ENCODE measurements at places on chromosomes 2 and 18.
A peak's percentile ranks its signal among the peaks of the same experiment; 100 is the strongest.

- no peak for DNase-seq
Observed at GRCh38 chr2:133753665-133754064, 185.4 kb upstream of the NCKAP5 start.

DNA sequence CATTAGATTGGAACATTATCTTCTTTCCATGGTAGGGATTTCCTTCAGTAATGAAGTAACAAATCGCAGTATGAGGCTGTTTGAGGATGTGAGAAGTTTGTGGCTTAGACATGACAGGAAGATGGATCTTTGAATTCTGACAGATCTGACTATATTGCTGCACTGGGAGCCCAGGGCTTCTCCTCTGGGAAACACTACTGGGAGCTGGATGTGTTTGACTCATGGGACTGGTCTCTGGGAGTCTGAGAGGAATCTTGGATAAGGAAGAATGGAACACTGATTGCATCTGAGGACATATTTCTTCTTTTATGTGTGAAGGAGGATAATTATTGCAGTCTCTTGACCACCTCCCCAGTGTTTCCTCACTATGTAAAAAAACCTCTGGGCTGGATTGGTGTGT, 77.2 kb upstream of the ST6GAL2 start:
- DNase-seq: no peak

DNA sequence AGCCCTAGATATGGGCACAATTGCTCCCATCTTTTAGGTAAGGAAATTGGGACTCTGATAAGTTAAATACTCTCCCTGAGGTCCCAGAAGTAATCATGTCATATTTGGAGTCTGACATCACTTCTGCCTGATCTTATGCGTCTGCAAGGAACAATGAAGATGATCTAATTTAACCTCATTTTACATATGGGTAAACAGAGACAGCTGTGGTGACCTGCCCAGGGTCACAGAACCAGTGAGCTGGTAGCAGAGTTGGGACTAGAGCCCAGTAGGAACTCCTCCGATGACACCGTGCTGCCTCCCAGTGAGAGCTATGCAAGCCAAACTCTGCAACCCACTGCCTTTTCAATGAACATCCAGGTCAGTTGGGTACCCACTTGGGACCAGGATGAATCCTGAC, 17.8 kb downstream of the CTAGE1 start:
- DNase-seq: no peak

DNA sequence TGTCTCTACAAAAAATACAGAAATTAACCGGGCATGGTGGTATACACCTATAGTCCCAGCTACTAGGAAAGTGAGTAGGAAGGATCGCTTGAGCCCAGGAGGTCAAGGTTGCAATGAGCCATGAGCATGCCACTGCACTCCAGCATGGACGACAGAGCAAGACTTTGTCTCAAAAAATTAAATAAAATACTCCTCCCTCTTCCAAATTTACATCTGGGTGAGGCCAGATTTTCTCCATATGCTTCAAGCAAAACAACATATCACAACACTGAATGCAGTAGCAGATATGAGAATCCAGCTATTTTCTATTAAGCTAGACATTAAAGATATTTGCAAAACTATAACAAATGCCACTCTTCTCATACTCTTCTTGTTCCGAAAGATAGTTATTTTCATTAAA, 20.9 kb downstream of the MEMO1 start:
- no peak for DNase-seq

DNA sequence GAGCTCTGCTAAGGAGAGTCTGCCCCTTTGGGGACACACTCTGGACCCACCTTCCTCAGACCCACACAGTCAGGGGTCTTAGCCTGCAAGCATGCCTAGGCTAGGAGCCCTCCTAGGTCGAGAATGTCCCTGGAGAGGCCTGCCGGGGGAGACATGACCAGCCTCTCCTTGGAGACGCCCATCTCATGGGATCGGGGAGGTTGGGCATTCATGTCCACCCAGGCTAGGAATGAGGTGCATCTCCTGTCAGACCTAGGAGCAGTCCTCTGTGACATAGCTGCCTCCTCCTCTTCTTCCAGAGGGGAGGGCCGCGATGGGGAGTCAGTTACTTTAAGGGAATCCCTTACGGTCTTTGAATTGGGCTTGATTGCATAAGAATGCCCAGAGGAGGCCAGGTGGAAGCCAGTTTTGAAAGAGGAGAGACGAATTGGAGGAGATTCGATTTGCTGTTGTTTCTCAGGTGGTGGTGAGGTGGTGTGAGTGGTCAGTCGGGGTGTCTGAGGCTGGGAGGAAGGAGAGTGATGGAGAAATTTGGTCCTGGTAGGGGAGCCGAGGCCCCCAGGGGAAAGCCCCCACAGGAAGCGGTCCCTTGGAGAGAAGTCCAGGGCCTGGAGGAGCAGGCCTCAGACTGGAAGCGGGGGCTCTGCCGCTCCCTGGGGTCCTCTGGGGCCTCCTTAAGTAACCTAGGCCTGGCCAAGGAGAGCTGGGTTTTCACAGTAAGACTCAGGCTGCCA, 241.3 kb downstream of the DYSF start:
- no peak for DNase-seq

- DNase-seq: no peak
Observed at GRCh38 chr2:170881840-170882239, 47.2 kb upstream of the GORASP2 start.

- no peak for DNase-seq
Observed at GRCh38 chr2:131557558-131558321, 30.1 kb downstream of the CCDC74A start.

DNA sequence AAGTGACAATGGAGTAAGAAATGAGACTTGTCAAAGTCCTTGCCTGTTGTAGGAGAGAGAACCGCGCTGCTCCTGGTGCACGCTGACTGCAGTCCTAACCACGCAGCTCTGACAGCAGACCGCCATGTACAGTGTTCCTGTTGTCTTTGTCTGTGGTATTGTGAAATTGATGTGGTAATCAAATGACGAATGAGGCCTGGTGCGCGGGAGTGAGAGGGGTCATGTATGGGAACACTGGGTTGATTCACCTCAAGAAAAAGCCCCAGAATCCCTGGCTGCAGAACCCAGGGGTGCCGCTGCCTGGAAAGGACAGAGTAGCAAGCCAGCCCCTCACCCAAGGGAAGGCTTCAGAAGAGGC, 64.0 kb downstream of the INPP4A start:
- peak; percentile 26 for DNase-seq

DNA sequence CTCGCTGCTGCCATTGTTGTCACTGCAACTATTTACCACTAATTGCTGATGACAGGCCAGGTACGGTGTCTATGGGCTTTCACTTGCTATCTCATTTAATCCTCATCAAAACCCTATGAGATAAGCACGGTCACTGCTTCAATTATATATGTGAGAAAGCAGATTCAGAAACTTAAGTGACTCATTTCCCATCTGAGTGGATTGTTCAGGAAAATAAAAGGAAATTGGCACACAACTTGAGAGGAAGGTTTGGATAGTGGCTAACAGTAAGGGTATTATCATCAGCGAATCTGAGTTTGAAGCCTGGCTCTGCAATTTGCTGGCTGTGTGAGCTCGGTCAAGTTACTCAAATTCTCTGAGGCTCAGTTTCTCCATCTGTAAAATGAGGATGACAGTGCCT, 196.0 kb downstream of the KCNS3 start:
- no peak for DNase-seq

GRCh38 chr18:10032331-10033015, 118.7 kb downstream of the VAPA start:
- DNase-seq: no peak

GRCh38 chr18:44482761-44483160, 197.9 kb upstream of the SETBP1 start:
- DNase-seq: no peak

DNA sequence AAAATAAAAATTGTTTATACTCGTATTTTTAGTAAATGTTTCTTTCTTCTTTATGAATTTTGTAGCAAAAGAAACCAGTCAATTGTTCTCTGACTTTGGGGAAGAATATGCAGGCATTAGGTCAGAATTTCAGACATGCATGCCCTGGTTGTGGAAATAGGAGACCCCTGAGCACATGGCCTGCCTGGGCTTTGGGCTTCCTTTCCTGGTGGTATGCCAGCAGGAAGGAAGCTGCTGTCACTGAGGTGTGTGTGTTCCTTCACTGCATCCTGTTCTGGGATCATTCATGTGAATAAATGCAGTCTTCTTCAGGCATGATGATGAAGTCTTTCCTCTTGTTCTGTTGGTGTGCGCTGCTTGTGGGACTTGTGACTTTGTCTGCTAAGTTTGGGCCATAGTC, 920.2 kb upstream of the VRK2 start:
- DNase-seq: no peak

DNA sequence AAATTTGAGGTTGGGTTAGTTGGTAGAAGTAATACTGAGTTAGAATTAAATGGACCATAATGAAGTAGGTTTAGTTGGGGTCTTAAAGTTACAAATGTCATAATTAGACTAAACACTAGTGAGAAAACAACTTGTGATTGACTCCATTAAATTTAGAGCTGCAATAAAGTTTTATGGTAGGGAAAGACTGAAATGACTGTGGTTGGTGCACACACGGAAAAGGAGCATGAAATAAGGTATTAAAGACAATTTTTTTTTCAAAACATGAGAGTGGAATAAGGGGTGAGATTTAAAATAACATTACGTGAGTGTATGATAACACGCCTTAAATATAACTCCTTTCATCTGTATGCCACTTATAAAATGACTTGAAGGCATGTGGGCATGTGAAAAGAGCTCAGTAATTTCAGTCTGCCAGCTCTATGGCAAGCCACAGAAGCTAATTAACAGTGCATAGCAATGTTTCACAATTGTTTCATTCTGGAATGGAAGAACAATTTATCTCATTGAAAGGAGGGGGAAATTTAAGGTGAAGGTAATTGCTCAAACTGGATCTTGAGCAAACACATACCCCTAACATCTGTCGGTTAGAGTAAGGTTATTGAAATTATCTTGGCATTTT, 1.4 kb downstream of the FRZB start:
- no peak for DNase-seq

DNA sequence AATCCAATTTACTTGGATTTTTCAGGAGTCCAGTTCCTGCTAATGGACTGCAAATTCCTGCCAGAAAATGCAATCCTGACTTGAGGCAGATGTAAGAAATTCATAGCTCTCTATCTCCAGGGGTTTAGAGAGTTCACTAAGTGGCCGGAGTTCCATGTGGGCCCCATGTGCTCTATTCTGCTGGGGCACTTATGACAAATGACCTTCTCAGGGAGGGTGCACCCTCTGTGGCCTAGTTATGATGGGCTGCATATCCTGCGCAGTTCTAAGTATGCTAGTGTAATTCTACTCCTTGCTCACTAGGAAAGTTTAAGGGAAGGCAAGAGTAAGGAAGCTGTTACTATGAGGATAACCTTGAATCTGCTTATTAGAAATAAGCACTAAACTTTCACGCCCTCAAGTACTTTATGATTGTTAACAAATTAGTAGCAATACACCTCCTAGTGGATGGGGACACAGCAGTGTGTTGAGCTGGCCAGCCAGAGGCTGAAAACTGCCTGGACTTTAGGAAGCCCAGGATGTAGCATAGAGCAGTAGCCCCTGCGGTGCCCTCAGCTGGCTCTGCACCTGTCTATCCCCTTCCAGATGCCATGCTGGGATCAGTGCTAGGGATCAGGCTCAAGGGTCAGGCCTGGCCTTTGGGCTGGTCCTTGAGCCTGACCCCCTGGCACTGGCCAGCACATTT, 14.4 kb downstream of the SMYD1 start:
- DNase-seq: no peak

DNA sequence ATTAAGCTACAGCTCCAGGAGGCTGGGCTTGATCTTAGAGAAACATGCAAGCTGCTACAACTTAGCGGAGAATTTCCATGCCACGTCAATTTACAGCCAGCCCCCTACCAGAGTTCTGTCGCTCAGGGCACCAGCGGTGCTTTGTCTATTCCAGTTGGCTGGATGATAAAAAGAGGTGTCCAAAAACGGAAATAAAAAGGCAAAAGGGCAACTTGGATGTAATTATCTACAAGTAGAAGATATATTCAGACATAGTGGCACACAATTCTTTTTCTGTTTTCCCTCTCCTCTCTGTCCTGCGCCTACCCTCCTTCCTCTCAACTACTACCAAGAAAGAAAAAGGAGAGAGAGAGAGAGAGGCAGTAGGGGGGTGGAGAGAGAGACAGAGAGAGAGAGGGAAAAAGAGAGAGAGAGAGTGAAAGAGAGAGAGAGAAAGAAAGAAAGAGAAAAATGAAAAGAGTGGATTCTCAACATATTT, 363 bp upstream of the RFTN2 start:
- no peak for DNase-seq

DNA sequence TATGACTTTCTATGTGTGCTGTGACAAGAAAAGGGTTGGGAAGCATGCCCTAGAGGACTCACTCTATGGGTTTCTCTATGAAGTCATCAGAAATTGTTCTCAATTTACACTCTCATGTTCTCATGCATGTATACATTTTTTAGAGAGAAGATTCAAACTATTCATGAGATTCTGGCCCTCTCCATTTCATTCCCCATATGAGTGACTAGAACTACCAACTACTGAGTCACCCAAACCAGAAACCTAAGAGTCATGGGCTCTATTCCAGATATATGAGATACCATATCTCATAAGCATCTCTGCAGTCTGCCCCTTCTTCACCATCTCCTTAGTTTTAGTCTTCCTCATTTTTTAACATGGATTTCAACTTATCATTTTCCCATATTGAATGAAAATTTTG, 87.7 kb downstream of the EXOC6B start:
- DNase-seq: no peak

GRCh38 chr18:77061281-77061945, 71.2 kb downstream of the MBP start:
- no peak for DNase-seq

DNA sequence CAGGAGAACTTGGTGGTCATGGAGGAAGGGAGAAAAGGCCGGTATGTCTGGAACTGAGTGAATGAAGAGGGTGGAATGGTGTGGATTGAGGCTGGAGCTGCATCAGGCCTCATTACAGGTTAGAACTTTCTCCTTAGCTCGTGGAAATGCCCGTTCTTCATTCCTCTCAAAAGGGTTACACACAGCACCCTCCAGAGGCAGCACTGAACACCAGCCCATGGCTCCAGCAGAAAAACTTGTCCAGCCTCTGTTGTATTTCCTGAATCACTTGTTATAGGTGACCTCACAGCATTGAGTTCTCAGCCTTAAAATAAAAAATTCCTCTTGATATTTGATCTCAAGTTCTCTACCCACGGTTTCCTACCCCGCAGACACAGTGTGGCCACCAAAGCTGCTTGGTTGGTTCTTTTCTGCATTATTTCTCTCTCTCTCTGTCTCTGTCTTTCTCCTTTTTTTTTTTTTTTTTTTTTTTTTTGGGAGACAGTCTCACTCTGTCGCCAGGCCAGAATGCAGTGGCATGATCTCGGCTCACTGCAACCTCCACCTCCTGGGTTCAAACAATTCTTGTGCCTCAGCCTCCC, 89.6 kb downstream of the ITGB1BP1 start:
- no peak for DNase-seq

- DNase-seq: no peak
Observed at GRCh38 chr2:201256082-201256481, 4.3 kb upstream of the CASP8 start.

Measured in NK-92 treated with Interleukin-12 subunit alpha and Interleukin-12 subunit beta, amount 100 ng/mL, for 24 hours (cell line).